Activated CD8-positive, alpha-beta T cell treated with anti-CD3 and anti-CD28 coated beads for 36 hours (primary cell): ENCODE measurements at places on chromosomes 5 and 9.

DNA sequence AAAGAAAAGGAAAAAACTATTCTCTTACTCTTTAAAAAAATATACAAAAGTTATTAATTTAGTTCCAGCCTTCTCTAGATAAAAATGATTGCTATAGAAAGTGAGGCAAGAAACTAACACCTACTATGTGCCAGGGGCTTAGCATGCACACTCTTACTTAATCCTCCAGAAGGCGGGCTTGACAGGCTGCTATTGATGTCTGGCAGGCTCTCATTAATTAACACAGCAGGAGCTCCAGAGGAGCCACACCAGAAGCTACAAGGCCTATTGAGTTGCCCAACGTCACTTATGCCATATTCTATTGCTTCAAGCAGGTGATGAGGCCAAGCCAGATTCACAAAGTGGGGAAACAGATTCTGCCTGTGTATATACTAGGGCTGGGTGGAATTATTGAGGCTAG, 54.6 kb upstream of the CLINT1 start:
- no peak for DNase-seq

- DNase-seq: no peak
Observed at GRCh38 chr9:87502391-87503221, 4.9 kb downstream of the DAPK1 start.

DNA sequence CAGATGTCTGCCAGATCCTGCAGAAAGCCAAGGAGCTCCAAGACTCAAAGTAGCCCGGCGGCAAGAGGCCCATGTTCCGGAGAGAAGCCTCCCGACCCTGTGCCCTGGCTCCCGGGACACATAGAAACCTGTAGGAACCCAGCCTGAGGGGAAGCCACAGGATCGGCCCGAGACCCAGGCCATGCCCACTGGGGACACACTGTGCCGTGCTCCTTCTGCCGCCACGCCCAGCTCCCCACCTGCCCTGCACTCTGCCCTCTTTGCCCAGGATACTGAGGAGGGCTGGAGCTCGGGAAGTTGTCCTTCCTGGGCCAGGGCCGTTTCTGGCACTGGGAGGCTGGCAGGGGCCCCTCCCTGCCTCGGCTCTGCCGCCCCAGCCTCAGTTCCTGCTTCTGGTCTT, 10.5 kb upstream of the ENDOG start:
- no peak for DNase-seq

DNA sequence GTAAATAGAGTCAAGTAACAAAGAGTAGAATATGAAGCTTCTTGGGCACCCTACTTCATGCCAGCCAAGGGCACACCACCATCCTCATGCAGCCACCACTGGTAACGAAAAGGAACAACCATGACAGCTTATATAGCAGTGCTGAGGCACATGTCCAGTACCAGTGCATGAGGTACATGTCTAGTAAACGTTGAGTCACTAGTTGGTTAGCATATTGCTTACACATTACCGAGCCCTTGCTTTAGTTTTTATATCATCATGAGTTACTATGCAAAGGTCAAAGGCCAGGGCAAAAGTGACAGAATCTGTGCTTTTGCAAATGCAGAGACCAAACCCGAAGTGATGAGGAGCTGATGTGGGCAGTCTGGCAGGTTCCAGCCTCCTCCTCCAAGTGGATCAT, 147.1 kb upstream of the MAP1B start:
- DNase-seq: no peak

DNA sequence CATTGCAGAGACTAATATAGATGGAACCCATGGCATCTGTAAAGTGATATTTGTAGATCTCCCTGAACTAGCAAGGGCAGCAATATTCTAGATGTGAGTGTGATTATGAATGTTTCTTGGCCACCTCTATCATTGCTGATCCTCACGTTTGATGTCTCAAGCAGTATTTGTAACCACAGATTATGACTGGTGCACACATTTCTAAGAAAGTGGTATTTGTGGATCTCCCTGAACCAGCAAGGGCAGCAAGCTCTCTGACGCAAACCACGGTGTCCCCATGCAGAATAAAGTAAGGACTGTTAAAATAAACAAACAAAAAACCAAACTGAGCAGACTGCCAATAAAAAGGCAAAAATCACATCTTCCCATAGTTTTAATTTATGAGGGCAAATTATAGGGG, 301.3 kb downstream of the CSNK1G3 start:
- DNase-seq: no peak

DNA sequence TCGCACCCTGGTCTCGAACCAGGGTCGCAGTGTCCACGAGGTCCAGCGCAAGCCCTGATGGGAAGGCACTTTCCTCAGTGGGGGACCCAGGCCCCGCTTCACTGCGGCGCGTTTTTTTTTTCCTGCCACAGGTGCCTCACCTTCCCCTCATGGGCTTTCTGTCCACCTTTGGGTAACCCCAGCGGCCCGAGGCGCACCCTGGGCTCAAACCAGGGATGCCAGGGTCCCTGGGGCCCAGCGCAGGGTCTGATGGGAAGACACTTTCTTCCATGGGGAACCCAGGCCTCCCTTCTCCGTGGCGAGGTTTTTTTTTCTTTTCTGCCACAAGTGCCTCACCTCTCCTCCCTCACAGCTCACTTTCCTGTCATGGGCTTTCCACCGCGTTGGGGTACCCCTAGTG, 1269.9 kb downstream of the FOXD4L5 start:
- no peak for DNase-seq

DNA sequence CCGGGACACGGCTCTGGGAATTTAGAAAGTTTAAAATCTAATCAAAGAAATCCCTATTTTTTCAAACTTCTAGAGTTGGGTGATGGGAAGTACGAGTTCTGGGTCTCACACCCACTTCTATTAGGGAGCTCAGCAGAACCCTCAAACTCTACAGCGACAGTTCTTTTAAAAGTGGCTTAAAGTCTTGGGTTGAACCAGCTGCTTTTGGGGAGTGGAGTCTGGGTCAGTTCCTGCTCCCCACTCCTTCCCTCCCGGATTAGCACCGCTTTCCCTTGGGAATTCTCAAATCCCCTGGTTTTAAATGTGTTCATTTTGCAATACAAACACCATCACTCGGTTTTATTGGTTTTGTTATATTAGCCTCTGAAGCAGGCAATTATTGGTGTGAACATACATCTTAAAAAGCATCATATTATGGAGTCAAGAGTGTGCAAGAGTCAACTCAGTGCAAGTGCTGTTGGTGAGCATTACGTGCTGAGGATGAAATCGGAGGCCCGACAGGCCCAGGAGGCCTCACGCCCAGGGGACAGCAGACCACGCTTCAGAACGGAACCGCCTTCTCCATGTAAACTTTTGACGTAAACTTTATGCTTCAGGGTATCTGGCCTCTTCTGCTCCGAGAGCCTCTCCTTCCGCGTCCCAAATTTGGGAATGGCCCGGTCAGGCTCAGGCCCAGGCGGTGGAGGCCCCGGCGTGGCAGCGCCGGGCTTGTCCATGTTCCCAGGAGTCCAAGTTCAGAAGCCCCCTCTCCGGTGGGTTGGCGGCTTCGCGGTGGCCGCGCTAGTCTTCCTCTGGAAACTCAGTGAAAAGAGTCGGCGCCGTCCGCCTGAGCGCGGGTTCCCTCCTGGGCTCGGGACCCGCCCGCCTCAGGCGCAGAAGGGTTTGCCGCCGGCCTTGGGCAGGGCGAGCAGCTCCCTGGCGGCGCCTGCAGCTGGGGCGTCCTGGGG, 5.3 kb downstream of the IRX4 start:
- no peak for DNase-seq

DNA sequence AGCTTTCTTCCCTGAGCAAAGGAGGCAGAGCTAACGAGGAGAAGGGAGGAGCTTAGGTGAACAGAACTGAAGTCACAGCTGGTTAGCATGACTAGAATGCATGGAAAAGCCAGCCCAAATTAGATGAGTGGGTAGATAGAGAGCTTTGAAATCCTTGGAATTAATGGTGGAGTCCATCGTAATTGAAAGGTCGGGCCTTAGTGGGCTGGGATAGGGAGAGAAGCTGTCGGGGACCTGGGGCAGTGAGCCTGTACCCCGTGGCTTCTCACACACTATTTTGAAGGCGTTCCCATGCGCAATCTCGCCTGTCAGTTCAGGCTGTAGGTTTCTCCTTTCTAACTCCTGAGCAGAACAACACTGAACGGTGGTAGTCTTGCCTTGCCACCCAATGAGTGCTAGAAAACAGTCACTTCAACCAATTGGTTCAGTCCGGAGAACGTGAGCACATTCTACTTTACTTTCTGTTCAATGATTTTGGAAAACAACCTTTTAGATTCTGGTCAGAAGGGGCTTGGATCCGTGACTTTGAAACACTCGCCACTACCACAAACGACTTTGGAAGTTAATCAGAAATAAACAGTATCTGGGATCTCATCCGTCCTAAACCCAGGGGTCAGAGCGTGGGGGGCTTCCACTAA, 655 bp upstream of the RAI14 start:
- DNase-seq: peak; percentile 24

GRCh38 chr5:140642718-140643117, 3.5 kb downstream of the TMCO6 start:
- DNase-seq: no peak

GRCh38 chr5:6576861-6577501, 55.9 kb downstream of the NSUN2 start:
- peak; percentile 25 for DNase-seq

DNA sequence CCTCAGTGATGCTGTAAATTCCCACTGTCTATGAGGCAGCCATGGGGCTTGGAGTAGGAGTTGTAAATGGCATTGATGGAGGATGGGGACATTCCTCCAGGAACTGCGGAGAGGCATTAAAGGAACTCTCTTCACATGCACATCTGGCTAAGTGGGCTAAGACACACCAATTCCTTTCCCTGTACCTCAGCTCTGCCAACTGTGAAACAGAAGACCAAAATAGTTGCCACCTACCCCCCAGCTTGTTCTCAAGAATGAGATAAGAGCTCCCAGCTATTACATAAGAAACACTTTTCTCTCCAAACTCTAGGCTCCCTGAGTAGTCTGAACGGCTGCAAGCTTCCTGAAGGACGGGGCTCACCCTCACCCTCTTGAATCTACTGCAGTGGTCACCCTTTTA, 144.6 kb upstream of the SLC30A5 start:
- DNase-seq: no peak

GRCh38 chr9:9612755-9613154, 1000.0 kb downstream of the PTPRD start:
- DNase-seq: no peak

DNA sequence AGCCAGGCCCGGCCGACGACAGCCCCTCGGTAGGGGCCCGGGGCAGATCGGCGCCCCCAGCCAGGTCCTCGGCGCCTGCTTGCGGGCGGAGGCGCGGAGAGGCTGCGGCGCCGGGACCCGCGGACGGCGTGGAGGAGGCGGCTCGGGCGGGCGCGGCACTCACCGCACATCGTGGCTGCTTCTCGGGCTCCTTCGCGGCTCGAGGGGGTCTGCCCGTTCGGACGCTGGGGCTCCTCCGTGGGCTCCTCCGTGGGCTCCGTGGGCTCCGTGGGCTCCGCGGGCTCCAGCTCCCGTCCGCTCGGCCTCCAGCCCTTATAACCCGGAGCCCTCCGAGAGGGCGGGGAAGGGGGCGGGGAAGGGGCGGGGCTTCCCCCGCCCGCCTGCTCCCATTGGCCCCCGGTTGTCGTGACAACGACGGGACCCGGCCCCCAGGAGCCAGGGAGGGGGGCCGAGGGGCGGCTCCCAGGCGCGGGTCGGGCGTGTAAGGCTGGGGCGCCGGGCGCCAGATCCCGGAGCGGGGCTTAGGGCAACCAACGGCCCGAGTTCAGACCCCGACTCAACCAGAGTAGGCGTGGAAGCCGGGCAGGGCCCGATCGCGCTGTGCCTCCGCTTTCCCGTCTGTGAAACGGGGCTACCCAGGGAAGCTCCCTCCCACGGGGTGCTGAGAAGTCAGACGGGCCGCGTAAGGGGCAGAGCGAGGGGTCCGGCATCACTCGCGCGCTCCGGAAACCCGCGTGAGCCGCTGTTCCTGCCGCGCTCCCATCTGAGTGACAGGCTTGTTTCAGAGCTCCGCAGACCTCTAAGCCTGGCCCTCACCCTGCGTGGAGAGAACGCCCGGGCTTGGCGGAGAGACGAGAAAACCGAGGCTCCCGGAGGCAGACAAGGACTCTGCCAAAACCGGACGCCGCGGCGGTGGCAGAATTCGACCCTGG, at the start of gene GFPT2:
TSS of gene GFPT2 (minus strand) at position 289 of the 932 bp plus-strand sequence. CDS start at position 170, 119 bp downstream.
- DNase-seq: peak; percentile 60

DNA sequence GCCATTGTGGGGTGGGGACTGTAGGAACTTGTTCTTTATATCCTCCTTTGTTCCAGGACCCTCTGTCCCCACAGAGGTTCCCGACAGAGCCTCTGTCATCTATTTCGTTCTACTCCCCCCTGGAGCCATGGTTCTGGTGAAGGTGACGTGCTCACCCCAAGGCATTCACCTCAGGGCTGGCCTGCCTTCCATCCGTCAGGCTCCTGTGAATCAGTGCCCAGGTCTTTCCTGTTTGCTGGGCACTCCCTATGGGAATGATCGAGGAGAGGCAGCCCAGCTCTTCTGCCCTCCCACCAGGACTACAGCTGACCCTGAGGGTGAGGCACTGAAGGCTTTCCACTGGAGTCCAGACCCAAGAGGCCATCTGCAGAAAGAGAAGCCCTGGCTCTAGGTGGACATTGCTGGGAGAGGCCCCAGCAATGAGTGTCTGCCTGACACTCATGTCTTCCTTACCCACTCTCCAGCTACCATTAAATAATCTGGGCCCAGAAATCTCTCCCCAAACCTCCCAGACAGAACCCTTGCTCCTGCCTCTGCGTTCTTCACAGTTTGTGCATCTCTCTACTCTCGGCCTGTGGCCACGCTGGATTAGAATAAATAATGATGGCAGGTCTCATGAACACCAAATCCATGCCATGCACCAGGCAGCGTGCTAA, 214.2 kb downstream of the FSTL4 start:
- no peak for DNase-seq

- DNase-seq: no peak
Observed at GRCh38 chr9:126838055-126838811, 22.2 kb upstream of the ZBTB34 start.
